ENCODE measurements at places on chromosomes 5 and 9.

DNA sequence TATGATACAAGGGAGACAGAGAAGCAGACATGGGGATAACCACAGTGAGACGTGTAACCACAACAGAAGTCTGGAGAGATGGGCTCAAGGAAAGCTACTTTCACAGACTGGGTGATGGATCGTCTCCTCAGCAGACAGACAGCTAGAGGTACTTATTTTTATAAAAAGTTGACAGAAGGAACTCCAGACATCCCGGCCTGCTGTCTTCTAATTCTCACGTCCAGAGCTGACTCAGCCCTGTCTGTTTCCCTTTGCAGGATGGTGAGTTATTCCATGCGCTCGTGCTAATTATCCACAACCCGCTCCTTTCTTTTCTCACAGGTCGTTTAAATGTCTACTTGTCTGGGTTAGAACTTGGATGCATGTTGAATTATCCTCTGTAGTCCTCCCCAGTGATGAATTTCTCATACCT is 304.5 kb downstream of the CWC27 start:
- no peak for DNase-seq

DNA sequence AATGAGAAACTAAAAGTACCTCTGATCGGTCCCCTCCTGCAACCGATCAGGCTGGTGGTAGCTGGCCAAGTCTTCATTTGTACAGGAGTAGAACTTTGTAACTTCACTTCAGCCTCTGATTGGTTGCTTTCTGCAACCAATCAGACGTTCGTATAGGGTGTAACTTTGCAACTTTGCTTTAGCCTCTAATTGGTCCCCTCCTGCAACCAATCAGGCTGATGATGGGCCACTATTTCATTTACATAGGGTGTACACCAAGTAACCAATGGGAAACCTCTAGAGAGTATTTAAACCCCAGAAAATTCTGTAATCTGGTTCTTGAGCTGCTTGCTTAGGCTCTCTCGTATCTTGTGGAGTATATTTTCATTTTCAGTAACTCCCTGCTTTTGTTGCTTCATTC is 445.5 kb downstream of the MED10 start:
- no peak for DNase-seq

DNA sequence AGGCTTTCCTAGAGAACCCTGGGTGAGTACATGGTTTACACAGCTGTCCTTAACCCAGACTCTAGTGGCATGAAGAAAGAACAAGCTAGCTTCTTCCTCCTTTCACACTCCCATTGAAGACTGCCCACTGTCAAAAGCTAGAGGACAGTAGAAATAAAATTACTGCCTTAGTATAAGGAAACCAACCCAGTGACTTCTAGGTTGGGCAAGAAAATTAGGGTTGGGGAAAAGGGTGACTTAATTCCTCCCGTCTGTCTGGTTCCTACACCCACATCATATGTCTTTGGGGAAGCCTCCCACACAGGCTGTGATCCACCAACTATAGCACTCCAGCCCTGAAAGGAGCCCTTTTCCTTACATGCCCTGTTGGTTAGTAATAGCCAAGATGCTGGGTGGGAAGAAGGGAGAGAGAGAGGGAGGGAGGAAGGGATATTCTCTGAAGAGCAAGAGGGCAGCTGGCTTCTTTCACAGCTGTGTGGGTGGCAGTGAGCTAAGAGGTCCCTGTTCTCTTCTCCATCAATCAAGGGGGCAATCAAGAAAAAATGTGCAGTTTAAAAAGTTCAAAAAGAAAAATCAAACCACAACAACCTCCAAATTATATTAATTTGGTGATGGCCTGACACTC is 21.7 kb downstream of the HBEGF start:
- DNase-seq, result no peak

- DNase-seq, result no peak
These were observed 97.7 kb downstream of the FNBP1 start for GRCh38 chr9:129945314-129945713.

DNA sequence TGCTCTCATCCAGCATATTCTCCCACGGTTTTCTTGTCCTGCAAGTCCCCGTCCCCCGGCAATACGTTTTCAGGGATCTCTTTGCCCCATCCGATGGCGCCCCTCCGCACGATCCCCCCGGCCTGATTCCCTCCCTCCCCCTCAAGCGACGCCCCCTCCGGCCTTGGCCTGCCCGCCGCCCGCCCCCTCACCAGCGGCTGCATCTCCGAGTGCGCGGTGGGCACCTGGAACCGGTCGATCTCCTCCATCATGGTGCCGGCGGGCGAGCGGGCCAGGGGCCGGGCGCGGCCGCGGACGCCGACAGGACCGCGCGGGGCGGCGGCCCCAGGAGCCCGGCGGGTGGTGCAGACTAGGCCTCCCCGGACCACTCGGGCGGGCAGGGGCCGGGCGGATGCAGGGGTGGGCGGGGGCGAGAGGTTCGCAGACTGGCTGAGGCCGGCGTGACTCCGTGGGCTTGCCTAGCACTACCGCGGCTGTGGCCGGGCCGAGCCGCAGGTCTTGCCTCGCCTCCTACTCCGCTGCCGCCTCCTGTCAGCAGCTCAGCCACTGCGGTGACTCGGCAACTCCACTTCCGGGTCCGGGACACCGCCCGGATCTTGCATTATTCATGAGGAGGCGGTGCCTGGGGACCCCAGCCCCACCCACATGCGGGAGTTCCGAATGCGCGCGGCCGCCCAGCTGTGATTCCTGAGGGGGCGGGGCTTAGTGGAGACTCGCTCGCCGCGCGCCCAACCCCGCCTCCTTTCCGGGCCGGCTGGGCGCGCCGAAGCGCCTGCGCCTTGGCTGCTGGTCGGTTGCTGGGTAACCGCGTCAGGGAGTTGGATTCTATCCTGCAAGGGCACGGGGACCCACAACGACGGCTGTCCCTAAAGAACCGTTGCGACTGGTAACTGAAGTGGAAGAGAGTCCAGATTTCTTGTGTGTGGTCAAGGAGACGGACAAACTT is at the start of the genes DNAI1 and FAM219A:
DNAI1 (plus strand) TSS at position 793 of the 946 bp plus-strand sequence. CDS start 201 bp downstream, outside the sequence.
FAM219A (minus strand) TSS at position 558 of the 946 bp plus-strand sequence; CDS start at position 251, 307 bp downstream.
- DNase-seq, result peak; percentile 98

DNA sequence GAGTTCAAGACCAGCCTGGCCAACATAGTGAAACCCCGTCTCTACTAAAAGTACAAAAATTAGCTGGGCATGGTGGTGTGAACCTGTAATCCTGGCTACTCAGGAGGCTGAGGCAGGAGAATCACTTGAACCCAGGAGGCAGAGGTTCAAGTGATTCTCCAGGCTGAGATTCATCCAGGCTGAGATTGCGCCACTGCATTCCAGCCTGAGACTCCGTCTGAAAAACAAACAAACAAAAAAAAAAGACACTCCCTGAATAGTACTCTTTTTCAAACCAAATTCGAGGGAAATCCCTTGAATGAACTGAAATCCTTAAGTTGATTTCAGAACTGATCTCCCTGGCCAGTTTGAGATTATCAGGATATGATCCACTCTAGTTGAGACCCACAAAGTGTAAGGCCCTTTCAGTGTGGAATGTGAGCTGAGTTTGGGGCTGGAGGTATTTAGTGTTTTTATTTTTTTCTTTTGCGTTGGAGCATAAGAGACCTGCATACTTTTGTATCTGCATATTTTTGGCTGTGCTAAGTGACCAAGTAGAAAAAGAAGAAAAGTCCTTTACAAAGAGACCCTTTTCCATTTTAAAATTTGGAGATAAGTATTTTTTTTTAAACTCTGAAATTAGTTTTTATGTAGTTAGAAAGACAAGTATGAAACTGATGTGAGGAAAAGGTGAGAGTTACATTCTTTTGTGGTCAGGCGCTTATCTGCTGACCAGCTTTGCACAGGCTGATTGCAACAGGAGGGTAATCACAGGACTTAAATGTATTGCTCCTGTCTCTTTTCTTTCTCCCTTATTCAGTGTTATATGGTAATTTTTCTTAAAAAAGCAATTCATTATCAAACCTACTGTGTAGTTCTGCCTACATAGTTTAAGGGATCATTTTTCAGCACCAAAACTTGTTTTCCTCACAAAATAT is 42.9 kb downstream of the TMEFF1 start:
- DNase-seq, result no peak

- no peak for DNase-seq
These were observed 72.0 kb downstream of the CEP120 start for GRCh38 chr5:123351240-123351639.

DNA sequence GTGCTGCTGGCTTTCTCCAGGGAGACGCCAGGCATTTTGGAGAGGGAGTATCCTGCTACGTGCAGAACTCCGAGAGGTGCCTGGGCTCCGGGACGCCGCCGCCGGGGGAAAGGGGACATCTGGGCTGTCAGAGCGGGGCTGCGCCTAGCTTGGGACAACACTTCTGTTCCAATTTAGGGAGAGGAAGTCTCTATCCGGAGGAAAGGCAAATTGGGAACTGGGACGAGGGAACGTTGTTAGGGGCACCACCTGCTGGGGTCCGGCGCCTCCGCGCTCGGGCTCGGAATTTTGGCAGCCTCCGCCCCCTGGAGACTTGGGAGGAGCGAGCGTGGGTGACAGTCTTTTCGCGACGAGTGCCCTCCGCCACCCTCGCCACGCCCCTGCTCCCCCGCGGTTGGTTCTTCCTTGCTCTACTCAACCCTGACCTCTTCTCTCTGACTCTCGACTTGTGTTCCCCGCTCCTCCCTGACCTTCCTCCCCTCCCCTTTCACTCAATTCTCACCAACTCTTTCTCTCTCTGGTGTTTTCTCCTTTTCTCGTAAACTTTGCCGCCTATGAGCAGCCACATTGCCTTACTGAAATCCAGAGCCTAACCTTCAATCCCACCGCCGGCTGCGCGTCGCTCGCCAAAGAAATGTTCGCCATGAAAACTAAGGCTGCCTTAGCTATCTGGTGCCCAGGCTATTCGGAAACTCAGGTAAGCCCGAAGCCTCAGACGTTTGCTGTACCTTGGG is 1.6 kb downstream of the TSLP start:
- DNase-seq, result peak; percentile 71

DNA sequence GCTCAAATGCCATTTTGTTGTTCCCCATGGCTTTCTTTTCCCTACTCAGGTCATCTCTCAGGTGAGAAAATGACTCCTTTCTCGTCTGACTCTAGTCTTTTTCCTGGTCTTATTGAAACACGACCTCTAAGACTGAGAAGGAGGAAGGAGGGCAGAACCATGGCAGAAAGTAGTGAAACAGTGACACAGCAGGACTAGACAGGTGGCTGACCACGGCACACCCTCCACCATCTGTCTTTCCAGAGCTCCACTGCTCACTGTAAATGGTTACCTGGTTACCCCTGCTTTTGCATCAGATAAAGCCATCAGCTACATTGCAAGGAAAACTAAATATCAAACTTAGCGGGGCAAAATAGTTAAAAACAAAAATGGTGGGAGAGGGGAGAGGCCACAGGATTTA is 30.9 kb downstream of the NR4A3 start:
- no peak for DNase-seq

Measured in left ventricle myocardium inferior (tissue), 1 donor.